ENCODE measurements at places on chromosomes 4 and X.

GRCh38 chrX:126557151-126557550 is 4.5 kb upstream of the DCAF12L1 start:
- DNase-seq = no peak

DNA sequence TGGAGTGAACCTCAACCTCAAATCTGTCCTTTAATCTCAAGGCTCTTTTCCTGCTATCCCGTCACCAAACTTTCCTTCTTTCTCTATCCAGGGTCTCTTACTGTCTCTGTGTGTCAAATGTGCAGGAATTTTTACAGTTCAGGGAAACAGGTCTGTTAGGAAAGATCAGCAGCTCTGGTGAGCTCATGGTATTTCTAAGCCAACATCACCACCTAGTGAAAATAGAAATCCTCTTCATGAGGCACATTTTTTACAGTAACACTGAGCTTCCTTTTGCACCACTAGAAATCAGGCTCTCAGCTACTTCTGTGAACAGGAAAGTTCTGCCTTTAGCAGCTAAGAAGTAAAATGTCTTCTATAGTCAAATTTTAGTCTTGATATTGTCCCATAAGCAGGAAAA is 39.6 kb downstream of the NUDT11 start:
- no peak for DNase-seq

- DNase-seq = no peak
These were observed 136.2 kb downstream of the SMIM20 start for GRCh38 chr4:26050212-26050643.

GRCh38 chr4:78953769-78954666 is 14.8 kb upstream of the PAQR3 start:
- DNase-seq = no peak

- no peak for DNase-seq
These were observed 137.1 kb upstream of the TBL1X start for GRCh38 chrX:9327747-9328145.

DNA sequence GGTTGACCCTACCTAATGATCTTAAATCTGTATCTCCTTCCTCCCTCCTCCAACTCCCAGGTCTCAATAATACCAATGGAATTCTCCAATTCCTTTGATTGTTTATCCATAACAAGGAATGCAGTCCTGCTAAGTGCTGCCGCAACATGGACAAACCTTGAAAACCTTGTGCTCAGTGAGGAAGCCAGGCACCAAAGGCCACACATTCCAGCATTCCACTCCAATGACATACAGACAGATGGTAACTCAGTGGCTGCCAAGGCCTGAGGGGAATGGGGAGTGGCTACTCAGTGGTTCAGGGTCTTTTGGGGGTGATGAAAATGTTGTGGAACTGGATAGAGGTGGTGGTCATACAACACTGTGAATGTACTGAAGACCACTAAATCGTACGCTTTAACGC is 10.4 kb downstream of the HAUS7 start:
- no peak for DNase-seq

DNA sequence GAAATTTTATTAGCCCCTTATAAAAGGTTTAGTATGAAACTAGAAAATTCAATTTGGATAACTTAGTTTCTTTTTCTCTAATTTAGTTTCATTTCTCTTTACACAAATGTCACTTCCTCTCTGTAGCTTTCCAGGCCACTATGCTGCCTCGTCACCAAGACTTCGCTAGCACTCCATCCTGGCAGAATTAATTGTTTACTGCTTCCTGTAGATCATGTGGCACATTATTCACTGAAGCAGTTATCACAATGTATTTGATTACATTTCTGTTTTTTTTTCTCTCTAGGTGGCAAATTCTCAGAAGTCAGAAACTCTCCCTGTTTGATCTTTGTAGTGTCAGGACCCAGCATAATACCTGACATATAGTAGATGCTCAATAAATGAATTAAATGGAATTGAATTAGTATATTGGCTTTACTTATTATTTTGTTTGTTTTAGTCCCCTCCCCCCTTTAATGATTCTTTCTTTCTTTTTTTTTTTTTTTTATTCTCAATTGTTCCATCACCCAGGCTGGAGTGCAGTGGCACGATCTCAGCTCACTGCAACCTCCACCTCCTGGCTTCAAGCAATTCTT is 9.3 kb upstream of the SAT1 start:
- peak; percentile 66 for DNase-seq

DNA sequence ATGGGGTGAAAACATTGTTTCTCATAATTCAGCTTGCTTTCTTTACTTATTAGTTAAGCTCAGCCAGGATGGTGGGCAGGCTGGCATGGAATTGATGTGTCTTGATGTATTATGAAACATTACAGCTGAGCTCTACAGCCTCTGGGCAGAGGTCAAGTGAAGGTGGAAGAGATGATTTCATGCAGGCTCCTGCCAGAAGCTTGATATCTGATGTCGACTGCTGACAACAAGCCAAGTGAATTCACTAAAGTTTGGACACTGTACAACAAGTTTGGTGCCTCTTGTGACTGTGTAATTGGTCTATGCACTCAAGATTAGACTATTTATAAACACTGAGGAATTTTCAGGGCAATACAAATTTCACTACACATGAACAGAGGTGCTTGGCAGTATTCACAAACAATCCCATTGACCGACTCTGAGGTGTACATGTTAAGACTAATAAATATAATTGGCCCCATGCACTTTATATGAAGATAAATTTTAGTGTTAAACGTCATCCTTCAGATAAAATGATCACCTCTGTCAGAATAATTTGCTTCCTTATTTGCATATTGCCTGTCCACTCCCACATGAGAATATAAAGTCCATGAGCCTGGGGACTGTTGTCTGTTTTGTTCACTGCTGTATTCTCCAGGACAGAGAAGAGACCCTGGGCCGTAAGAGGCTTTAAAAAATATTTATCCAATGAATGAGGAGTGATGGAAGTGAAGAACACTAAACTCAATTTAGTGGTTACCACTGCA is 612.2 kb downstream of the IQCM start:
- no peak for DNase-seq

GRCh38 chrX:108316456-108316855 is 121.8 kb downstream of the COL4A6 start:
- no peak for DNase-seq

GRCh38 chr4:184941671-184942418 is 76.4 kb upstream of the HELT start:
- DNase-seq = no peak

- DNase-seq = no peak
These were observed 45.9 kb upstream of the RPA4 start for GRCh38 chrX:96837808-96838207.

DNA sequence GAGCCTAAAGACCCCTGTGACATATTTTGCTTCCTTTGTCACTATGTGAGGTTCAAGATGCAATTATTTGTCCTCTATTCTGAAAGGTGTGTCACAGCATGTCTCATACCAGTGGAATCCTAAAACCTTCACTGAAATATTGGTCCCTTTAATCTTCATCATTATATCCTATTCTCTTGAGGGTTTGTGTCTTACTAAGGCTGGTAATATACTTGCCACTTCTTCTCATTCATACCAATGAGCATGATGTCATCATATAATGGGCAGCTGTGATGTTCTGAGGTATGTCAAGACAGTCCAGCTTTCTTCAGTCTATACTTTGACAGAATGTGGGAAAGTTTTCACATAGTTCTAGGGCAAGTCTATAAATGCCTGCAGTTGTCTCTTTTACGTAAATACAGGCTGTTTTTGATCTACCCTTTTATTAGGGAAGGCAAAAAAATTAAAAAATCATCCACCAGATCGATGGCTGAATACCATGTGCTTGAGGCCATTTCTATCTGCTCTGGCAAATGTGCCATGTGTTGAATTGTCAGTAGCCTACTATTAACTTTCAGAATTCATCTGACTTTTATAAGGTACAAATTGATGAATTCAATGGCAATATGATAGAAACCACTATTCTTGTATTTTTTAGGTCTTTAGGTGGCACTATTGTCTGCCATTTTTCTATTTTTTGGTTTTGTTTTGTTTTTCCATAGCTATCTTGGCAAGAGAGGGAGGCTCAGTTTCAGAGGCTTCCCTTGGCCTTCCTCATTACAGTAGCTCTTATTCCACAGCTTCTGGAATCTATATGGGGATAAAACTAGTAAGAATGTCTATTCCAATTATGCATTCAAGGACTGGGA is 209.0 kb downstream of the PPARGC1A start:
- no peak for DNase-seq

DNA sequence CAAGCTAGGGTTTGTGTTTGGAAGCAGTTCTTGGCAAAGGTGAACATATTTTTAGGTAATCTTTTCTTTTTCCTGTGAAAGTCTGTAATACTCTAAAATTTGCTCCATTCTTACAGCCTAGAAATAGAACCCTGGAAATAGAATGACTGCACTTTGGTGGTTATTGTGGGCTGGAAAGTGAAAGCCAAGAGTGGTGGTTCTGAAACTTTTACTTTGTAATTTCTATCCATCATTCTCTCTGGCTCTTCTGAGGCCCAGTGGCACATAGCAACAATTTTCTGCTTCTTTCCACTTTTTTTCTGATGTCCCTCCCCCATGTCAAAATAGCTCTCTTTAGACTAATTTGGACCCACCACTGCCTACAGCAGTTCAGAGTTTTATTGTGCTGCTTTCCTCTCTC is 300.4 kb upstream of the RPS6KA3 start:
- no peak for DNase-seq

DNA sequence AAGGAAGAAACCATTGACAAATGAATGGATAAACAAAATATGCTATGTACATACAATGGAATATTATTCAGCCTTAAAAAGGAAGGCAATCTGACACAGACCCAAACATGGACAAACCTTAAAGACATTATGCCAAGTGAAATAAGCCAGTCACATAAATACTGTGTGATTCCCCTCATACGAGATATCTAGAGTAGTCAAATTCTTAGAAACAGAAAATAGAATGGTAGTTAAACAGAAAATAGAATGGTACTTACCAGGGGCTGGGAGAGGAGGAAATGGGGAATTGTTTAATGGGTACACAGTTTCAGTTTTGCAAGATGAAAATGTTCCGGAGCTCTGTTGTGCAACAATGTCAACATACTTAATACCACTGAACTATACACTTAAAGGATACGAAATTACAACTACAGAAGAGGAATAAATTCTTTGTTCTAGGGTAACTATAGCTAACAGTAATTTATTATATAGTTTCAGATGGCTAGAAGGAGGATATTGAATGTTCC is 47.8 kb upstream of the DUSP21 start:
- DNase-seq = no peak

- no peak for DNase-seq
These were observed 165.7 kb downstream of the KDR start for GRCh38 chr4:54959651-54960116.

DNA sequence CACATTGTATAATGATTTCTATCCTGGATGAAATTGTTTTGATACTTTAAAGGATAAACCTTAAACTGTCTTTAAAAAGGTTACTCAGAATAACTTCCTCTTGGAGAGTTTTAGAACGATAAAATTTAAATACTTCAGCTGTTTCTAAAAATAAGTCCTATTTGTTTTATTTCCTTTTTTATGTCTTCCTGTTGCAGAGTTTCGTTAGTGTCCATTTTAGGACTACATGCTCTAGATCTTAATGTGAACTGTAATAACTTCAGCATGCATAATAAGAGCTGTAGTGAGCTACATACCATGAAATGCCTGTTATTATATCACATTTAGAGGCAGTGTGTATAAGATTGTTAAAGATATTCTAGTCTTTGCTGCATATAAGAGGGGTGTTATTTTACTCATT is 14.6 kb downstream of the ATP10D start:
- DNase-seq = no peak

DNA sequence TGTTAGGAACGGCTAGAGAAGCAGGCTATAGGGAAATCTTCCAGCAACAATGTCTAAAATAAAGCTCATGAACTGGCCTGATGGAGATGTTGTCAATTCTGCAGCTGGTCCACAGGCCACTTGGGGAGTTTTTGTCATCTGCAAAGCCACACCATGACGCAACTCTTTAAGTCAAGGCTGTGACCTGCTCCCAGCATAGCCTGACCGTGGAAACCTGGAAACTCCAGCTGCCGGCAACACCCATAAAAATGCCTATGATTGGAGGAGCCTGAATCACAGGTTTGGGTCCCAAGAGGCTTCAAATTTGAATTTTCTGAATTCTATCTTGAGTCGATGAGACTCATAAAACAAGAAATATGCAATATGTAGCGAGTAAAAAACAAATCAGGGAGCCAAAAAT is 969.2 kb upstream of the PRKX start:
- DNase-seq = no peak

GRCh38 chr4:3353752-3354454 is 61.1 kb downstream of the RGS12 start:
- no peak for DNase-seq

DNA sequence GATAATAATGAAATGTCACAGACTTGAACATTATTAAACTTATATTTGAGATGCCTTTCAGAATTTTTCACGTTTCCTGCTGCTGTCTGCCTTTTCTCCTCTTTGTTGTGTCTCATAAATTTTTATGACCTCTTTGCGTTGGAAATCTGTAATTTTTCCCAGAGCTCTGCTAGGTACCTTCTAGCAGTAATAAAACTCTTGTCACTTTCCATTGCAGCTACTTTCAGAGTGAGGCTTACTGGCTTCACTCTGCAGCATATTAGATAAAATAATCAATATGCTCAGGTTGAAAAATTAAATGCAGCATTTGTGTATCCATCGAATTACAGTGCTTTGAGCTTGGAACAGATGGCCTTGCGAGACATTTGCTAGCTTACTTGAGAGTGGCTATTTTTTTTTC is 689.0 kb downstream of the GRID2 start:
- no peak for DNase-seq

- DNase-seq = no peak
These were observed 146.7 kb downstream of the COL25A1 start for GRCh38 chr4:109155682-109156283.

DNA sequence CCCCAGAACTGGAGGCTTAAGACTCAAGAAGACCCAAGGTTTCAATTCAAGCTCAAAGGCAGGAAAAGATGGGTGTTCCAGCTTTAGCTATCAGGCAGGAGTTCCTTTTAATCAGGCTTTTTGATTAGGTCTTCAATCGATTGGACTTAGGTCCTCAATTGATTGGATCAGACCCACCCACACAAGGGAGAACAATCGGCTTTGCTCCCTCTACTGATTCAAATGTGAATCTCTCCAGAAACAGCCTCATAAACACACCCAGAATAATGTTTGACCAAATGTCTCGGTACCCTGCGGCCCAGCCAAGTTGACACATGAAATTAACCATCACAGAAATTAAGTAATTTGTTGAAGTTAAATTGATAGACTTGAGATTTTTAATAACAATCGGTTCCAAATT is 917.1 kb upstream of the FTHL17 start:
- DNase-seq = no peak

- DNase-seq = no peak
These were observed 168.7 kb upstream of the HAND2 start for GRCh38 chr4:173698557-173699262.

DNA sequence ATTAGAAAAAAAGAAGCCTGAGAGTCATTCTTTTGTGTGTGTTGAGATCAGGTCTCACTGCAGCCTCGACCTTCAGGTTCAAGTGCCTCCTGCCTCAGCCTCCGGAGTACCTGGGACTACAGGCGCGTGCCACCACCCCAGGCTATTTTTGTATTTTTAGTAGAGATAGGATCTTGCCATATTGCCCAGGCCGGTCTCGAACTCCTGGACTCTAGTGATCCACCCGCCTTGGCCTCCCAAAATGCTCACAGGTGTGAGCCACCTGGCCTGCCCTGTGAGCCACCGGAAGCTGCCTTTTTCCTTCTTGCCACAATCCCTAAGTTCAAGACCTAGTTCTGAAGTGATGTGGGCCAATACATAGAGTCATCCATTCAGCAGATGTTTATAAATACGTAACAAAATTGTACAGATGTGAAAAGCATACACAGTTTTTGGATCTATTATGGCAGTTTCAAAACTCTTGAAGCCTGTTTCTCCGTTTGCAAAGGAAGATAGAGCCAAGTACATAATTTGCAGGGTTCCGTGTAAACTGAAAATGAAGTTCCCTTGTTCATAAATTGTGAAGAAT is 536 bp upstream of the CTSO start:
- DNase-seq = no peak
